ENCODE measurements at places on chromosomes 11 and 22. TPM values are rescaled to one million over a fixed set of nuclear protein-coding genes. Genes with fewer than 3 reads are reported as not detected.

GRCh38 chr22:23036684-23037428 lies 33.5 kb upstream of the GNAZ start:
- DNase-seq: no peak

GRCh38 chr11:6695377-6695776 lies 12.2 kb upstream of the MRPL17 start:
- DNase-seq: no peak

GRCh38 chr11:32586576-32587190 lies 3.1 kb downstream of the EIF3M start:
- no peak for DNase-seq

Gene CCDC86
- 23.2 TPM for total RNA-seq

Gene OR8D4
- 0.11 TPM for total RNA-seq

Gene ALDH3B1
- total RNA-seq: 1.4 TPM

Gene RAB36
- 6.4 TPM for total RNA-seq

Measured in mesothelial cell of epicardium (in vitro differentiated cells).